Cardiac muscle cell (in vitro differentiated cells and primary cell): ENCODE measurements at places on chromosomes 3 and 15. TPM values are rescaled to one million over a fixed set of nuclear protein-coding genes. Genes with fewer than 3 reads are reported as not detected.

DNA sequence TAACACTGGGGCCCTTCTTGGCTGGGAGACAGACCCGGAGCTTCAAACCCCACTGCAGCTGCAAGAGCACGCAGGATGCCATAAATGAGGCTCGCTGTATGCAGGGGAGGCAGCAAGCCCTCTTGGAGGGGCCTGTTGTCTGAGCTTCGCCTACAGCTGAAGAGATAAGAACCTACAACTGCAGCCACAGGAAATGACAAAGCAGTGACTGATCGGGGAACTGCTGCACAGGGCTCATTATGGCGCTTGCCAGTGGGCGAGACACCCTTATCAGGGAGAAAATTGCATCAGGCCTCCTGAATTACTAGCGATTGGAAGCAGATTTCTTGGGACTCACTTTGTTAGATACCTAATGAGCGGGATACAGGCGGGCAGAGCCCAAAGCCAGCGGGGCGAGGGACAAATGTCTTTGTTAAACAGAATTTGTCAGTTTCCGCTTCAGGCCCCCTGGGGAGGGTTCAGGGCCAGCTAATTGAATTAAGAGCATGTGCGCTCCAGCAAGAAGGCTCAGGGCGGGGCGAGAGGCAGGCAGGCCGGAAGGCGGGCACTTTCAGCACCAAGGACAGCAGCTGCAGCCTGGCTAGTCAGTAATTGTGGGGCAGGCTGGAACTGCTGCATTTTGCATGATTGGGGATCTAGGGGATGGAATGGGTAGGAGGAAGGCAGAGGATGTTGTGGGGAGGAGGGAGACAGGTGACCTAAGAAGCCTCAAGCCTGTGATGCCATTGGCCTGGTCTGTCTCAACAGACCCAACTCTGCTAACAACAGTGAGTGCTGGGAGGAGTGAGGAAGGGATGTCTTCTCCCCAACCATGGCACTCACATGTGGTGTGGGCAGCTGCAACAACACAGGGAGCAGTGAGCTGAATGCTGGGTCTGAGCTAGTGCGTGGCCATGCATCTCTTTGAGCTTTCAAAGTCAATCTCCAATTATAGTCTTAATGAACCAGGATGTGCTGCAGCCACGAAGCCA is 55.3 kb downstream of the CCDC33 start:
- DNase-seq = peak; percentile 94
- peaks cover 16% of the 10 kb centered on the region for H3K4me1 ChIP-seq
- no peak overlapping the region for H3K27ac ChIP-seq
- no peaks in the 10 kb centered on the region for H3K27me3 ChIP-seq
- H3K4me3 ChIP-seq = no peak overlapping the region
- H3K36me3 ChIP-seq = no peaks in the 10 kb centered on the region

DNA sequence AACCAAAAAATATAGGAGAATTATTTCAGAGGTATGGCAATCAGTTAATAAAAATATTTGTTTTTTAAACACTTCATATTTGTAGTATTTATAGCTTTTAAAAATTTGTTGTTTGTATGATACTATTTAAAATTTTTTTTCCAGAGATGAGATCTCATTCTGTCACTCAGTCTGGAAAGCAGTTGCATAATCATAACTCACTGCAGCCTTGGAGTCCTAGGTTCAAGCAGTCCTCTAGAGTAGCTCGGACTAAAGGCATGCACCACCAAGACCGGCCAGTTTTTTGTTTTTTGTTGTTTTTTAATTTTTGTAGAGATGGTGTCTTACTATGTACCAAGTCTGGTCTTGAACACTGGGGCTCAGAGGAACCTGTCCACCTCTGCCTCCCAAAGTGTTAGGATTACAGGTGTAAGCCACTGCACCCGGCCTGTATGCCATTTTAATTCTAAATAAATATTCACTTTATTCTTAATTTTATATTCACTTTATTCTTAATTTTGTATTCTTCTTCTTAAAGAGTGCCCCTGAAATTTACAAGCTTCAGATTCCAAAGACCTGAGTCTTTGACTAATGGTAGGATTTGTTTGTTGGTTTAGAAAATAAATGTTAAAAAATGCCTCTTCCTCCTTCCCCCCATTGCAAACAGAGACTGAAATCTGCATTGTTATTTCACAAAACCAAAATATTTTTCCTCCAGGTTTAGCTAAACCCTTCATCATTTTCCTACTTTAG is 9.4 kb downstream of the TGFBR2 start:
- no peak for DNase-seq
- no peaks in the 10 kb centered on the region for H3K36me3 ChIP-seq
- H3K4me1 ChIP-seq = peaks cover 10% of the 10 kb centered on the region
- H3K27ac ChIP-seq = no peak overlapping the region

DNA sequence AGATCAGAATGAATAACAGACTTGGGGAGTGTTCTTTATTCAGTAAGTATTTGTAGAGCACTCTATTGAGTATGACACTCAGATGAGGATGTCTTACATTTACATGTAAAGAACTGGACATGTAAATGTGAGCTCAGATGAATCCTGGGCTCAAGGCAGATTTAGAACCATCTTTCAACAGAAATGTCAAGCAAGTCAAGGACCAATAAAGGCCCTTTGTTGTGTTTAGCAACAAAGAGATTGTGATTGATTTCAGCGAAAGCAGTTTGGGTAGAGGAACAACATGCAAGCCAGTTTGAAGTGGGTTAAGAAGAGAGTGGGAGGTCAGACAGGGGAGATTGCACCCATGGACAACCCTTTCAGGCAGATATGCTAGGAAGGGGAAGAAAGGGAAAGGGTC is 194.2 kb upstream of the DNAJC19 start:
- H3K27me3 ChIP-seq = no peaks in the 10 kb centered on the region
- no peaks in the 10 kb centered on the region for H3K36me3 ChIP-seq
- no peak for DNase-seq
- H3K4me1 ChIP-seq = no peaks in the 10 kb centered on the region
- no peak overlapping the region for H3K27ac ChIP-seq

DNA sequence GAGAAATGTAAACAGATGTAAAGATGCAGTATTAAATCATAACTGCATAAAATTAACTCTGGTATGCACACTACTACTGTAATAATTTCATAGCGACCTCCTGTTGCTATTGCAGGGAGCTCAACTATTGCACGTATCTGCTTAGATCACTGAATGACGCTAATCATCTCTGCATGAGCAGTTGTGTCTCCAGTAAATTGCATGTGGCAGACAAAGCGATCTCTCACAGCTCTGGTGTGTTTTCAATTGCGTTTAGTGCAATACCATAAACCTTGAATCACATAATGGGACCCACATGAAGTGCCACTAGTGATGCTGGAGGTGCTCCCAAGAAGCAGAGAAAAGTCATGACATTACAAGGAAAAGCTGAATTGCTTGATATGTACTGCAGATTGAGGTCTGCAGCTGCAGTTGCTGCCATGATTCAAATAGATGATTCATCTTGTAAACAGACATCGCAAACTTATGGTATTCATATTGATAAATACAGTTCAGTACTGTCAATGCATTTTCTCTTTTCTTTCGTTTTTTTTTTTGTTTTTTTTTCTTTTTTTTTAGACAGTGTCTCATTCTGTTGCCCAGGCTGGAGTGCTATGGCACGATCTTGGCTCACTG is 30.2 kb upstream of the LCTL start:
- H3K27me3 ChIP-seq = no peaks in the 10 kb centered on the region
- H3K4me3 ChIP-seq = no peak overlapping the region
- H3K27ac ChIP-seq = no peak overlapping the region
- DNase-seq = no peak
- H3K36me3 ChIP-seq = no peaks in the 10 kb centered on the region
- H3K4me1 ChIP-seq = peaks cover 36% of the 10 kb centered on the region

DNA sequence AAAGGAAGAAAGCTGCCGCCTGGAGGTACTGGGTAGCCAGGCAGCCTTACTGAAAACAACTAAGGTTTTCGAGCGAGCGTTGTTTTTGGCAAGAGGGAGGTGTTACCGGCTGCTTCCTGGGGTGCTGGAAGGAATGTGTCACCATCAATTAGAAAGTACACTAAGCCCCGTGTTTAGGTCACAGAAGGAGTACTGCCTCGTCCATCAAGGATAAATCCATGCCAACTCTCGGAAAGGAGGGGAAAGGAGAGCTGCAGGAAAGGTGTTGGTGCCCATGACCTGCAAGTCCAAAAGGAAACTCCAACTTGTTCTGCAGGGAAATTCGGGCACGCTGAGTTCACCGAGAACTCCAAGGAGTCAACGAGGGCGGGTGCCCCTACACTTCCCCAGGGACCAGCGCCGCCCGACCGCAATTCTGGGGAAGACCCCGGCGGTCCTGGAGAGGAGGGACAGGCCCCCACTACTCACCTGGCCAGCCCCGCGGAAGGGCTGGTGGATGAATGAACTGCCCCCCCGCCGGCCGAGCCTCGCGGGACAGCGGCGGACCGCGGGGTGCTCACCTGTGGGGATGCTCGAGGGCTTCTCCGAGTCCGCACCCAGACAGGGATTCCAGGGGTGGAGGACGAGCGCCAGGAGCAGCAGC is 542 bp downstream of the PLOD2 start:
- H3K36me3 ChIP-seq = no peaks in the 10 kb centered on the region
- peaks cover 48% of the 10 kb centered on the region for H3K4me1 ChIP-seq
- H3K27ac ChIP-seq = peak overlapping the region; percentile 91
- DNase-seq = peak; percentile 84
- H3K4me3 ChIP-seq = peak overlapping the region; percentile 79

GRCh38 chr3:12869035-12869621 is 27.8 kb upstream of the RPL32 start:
- no peak overlapping the region for H3K27ac ChIP-seq

DNA sequence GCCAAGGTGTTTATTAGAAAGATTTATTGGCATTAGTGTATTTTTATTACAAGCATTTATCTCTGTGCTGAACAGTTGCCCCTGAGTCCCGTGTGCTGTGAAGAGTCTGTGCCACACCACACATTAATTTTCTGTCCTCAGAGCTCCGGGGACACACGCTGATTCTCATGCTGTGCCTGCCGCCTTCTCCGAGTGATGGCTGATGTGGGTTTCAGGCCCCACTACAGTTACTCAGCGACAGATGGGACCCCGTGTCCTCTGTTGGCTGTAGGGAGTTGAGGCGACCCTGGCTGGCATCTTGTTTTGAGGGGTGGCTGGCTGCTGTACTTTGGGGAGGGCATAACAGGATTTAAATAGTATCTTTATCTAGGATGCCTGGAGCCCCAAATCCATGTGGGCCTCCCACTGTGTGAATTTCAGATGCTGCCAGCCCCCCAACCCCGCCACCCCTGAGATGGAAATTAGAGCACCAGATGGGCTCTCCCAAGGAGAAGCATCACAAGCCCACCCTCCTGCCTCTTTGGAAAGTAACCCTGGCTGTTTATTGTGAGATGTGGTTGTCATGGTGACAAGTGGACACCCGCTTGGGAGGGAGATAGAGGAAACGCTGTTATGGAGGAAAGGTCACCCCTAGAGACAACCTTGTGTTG is 185.6 kb downstream of the APBA2 start:
- no peaks in the 10 kb centered on the region for H3K4me1 ChIP-seq
- DNase-seq = no peak
- no peaks in the 10 kb centered on the region for H3K27me3 ChIP-seq
- no peak overlapping the region for H3K27ac ChIP-seq
- no peak overlapping the region for H3K4me3 ChIP-seq
- no peaks in the 10 kb centered on the region for H3K36me3 ChIP-seq

DNA sequence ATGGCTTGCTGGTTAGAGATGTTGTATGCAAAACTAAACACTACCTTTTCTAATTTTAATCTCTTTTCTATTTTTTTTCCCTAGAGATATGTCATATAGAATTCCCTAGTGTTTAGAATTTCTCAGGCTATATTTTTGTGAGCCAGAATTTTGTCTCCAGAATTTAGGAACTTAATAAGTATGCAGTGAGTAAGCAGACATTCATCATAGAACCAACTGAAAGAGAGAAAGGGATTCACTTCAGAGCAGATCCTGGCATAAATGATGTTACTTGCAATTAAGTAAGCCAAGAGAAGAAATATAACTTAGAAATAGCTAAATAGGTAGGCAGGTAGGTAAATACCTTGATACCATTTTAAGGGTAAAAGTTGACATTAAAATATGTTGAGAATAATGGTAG is 288.9 kb downstream of the ZNF385D start:
- no peak overlapping the region for H3K4me3 ChIP-seq
- no peak for DNase-seq
- no peaks in the 10 kb centered on the region for H3K36me3 ChIP-seq
- H3K27ac ChIP-seq = no peak overlapping the region

DNA sequence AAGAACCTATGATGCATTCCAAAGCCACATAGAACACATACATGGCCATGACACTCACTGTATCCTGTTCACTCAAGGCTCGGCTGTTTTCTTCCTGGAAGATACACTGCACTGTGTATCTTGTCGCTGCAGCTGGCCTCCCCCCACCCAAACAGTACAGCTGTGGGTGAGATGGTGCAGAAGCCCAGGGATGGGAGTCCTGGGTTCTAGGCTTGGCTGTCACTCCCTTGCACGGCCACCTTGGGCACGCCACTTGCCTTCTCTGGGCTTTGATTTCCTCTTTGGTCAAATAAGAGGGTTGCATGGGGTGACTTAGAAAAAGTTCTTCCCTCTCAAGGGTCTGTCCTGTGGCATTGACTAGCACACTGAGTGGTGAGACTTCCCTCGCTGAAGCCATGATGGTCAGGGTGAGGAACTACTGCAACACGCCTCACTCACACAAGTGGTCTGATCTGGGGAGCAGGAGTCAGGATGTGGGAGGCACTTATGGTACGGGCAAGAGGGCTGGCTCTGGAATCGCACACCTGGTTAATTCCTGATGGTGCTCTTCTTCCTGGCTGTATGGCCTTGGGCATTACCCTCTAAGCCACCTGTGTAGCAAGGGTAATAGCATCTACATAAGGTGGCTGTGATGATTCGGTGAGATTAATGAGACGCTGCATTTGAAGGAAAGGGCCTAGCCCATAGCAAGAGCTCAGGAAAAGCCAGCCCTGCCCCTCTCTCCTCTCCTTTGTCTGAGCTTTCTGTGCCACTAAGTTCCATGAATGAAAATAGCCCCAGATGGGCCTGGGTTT is 44.0 kb downstream of the ANP32A start:
- no peak for DNase-seq
- H3K27me3 ChIP-seq = no peaks in the 10 kb centered on the region
- H3K4me3 ChIP-seq = no peak overlapping the region
- peaks cover 20% of the 10 kb centered on the region for H3K36me3 ChIP-seq
- no peaks in the 10 kb centered on the region for H3K4me1 ChIP-seq

DNA sequence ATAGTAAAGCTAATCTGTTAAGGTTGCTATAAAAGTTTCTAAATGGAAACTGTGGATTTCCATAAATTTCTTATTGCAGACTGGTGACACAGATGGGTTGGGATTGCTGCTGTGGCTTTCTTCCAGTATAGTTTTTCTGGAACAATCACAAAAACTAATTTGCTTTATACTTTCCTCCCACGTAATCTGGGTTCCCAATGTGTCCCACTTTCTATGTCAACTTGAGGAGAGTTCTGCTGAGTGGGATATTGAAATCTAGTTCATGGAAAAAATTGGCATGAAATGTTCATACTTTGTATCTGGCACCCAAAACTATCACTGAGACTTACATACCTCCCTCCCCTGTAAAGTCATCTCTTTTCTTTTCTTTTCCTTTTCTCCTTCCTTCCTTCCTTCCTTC is 126.8 kb downstream of the TGFBR2 start:
- no peak overlapping the region for H3K4me3 ChIP-seq
- H3K27ac ChIP-seq = no peak overlapping the region
- H3K4me1 ChIP-seq = peaks cover 25% of the 10 kb centered on the region
- no peaks in the 10 kb centered on the region for H3K36me3 ChIP-seq
- H3K27me3 ChIP-seq = no peaks in the 10 kb centered on the region

LEKR1 gene
- total RNA-seq = 0.42 and 0.77 TPM in 2 replicates

TJP1 gene
- 76.2 and 93.9 TPM in 2 replicates for total RNA-seq

MYLK gene
- 2.0 and 4.8 TPM in 2 replicates for total RNA-seq

ISL2 gene
- total RNA-seq = not detected in 2 replicates

INKA1 gene
- total RNA-seq = 4.3 and 5.9 TPM in 2 replicates
